Cortex of kidney (tissue), 1 donor: ENCODE measurements at places on chromosomes 7 and 10.

GRCh38 chr7:560966-561630, 41.5 kb upstream of the PDGFA start:
- no peak for DNase-seq

DNA sequence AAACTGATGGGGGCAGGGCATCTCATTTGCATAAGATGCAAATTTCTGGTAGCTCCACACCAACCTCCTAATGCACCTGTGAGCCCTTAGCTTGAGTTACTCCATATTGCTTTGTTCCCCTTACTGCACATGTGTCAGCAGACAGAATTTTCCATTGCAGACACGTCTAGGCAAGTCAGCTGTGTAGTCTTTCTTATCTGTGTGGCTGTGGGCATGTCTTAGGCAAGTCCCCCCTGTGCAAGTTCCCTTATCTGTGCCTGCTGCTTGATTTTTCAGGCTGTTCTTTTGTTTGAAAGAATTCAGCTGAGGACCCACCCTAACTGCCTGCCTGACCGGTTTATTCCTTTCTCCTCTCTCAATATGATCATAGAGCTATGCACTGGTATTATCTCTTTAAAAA, 28.5 kb upstream of the TRIM24 start:
- no peak for DNase-seq

- DNase-seq: no peak
Observed at GRCh38 chr10:127576740-127577161, 27.6 kb downstream of the NPS start.

- no peak for DNase-seq
Observed at GRCh38 chr7:128202287-128202957, 38.7 kb upstream of the LEP start.

DNA sequence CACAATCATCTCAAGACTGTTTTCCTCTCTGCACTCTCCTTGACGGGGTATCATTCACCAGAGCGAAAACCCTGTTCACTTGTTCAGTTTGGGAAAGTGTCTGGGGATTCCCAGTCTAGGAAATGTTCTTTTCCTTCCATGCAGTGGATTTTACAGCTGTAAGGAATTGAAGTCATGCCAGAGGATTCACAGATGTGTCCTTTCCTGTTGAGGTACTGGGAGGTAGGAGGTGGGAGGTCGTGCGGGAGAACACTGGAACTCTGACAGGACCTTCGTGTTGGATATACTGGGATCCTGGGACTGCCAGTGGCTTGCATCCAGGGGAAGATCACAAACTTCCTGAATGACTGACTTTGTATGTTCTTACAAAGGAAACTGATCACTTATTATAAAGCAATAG, 185.5 kb downstream of the BMPER start:
- DNase-seq: no peak

DNA sequence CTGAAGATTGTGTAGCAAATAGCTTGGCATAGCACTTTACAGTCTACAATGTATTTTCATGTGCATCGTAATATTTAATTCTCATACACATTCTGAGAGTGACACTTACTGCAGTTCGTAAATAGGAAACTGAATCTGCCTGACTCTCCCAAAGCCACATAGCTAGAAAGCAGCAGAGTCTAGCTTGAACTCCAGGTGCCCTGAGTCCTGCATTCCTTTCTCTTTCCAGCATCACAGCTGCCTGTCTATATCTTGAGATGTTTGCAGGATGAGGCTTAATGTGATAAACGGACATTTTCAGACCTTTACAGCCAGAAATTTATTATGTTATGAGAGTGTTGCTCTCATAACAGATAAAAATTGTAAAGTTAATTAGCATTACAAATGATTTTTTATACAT, 132.9 kb upstream of the PLXDC2 start:
- no peak for DNase-seq

DNA sequence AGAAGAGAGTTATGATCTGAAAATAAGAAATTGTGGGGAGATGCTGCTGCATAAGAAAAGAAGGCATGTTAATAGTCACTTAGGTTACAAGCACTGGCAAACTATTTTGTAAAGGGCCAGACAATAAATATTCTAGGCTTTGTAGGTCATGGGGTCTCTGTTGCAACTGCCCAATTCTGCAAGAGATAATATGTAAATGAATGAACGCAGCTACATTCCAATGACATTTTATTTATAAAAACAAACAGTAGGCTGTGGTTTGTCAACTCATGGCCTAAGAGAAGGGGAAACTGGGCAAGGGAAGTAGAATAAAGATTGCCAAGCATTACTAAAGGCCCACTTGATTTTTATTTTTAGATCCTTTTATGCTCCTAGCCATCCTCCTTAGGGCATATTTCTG, 133.1 kb downstream of the RAPGEF5 start:
- DNase-seq: no peak

DNA sequence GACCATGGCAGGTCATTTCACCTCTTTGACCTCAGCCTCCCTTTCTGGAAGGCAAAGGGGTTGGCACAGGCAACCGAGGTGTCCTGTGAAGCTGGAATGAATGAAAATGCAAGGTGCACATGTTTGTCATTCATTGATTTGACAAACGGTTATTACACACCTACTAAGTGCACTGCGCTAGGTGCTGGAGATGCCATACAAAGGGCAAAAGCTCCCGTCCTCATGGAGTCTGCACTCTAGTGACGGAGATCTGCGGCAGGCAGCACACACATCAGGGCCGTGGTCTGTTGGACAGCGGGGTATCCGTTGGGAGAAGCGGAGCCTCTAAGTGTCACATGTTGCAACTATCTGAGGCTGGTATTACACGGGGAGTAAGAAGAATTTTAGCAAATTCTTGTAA, 44.2 kb downstream of the PRF1 start:
- DNase-seq: no peak

- no peak for DNase-seq
Observed at GRCh38 chr10:33101392-33101787, 143.4 kb upstream of the ITGB1 start.

DNA sequence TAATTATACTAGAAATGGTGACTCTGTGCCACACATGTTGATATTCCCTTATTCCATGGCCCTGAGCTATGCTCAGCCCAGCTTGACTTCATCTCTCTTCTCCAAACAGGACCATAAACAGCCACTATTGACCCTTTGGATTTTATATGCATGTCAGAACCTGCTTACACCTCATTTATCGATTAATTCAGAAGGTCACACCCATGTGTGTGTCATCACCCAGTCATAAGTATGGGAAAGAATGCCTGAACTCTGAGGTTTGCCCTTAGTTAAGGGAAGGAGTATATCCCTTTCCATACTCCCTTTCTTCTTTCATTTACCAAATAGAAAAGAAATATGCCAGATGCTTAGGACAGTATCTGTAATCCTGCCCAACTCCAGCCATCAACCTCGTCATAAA, 602.3 kb downstream of the SORCS3 start:
- DNase-seq: no peak

DNA sequence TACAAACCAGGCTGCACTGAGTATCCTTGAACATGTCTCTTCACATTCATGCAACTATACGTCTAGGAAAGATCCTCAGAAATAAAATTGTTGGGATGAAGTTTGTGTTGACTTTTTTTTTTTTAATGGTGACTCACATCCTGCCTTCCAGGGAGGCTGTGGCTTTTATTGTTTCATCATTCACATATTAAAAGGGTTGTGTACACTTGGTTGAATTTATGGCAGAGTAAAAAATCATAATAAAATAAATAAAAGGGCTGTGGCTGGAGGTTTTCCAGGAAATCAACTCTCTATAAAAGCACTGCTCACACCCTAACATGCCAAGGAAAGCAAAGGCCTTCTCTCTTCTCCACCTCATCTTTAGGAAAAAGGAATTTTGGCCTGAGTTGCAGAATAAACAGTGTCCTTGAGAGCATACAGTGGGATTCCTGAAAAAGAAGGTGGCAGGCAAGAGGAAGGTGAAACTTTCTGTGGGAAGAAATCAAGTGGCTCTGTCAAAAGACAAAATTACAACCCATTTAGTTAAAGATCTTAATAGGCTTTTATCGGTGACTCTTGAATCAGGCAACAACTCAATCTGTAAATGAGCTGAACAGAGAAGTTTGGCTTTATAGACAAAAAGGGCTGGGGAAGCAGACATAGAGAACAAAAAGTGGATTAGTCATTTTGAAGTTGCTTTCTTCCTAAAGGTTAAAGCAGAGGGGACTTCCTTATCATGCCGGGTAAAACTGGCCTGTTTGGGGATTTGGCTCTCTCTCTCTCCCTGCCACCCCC, 41.6 kb upstream of the FHIP2A start:
- no peak for DNase-seq

DNA sequence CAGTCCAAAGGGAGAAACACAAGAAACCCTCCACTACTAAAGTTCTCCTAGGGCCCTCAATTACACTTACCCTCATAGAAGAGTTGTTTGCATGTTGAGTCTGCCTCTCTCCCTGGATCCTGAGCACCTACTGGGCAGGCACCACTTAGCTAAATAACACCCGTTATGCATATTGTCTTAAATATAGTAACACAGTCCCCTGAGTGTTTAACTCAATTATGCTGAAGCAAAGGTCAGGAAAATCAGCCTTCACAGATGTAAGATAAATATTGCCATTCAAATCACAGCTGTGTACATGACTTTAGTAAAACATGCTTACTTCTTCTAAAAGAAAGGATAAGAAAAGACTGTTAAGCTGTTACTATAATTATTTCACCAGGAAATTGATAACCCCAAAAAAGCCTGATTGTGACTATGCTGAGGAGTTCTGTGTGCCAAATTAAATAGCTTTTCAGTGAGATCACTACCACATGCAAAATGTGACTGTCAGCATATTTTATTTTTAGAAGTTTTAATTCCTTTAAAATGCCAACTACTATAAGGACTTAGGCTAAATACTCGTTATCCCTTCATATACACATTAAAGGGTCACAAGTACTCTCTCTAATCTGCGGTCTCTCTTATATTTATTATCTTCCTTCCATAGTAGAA, 733.9 kb upstream of the PHF14 start:
- DNase-seq: no peak

GRCh38 chr7:46791188-46791587, 790.7 kb downstream of the TNS3 start:
- DNase-seq: no peak

DNA sequence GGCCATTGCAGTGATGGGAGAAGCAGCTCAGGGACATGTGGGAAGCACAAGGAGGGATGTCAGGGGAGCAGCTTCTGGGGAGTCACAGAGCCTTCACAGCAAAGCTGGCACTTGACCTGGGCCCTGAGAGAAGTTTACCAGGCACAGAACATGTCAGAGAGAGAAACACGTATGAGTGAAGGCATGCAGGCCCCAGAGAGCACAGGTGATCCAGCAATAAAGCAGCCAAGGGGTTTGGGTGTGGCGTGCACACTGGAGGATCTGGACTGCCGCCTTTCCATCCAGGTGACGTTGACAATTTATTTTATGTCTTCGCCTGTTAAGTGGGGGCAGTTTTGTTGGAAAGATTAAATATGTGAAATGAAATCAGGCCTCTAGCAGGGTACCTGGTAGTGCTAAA, 252.6 kb upstream of the COBL start:
- DNase-seq: no peak

GRCh38 chr10:106440767-106441166, 723.7 kb downstream of the SORCS1 start:
- no peak for DNase-seq

DNA sequence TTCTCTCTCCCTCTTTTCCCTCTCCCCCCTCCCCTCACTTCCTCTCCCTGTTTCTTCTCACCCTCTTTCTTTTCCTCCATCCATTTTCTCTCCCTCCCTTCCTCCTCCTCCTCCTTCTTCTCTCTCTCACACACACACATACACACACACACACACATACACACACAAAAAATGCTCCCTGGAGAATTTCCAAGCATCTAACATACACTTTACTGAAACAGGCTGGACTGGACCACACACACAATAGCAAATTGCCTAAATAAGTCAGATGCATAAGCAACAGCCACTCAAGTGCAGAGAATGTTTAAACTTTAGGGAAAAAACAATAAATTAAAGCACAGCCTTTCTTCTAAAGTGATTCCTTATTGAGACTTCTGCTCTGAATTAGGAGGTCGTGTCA, 267.7 kb downstream of the FGFR2 start:
- DNase-seq: no peak

GRCh38 chr7:29647020-29647654, 83.5 kb downstream of the PRR15 start:
- no peak for DNase-seq

DNA sequence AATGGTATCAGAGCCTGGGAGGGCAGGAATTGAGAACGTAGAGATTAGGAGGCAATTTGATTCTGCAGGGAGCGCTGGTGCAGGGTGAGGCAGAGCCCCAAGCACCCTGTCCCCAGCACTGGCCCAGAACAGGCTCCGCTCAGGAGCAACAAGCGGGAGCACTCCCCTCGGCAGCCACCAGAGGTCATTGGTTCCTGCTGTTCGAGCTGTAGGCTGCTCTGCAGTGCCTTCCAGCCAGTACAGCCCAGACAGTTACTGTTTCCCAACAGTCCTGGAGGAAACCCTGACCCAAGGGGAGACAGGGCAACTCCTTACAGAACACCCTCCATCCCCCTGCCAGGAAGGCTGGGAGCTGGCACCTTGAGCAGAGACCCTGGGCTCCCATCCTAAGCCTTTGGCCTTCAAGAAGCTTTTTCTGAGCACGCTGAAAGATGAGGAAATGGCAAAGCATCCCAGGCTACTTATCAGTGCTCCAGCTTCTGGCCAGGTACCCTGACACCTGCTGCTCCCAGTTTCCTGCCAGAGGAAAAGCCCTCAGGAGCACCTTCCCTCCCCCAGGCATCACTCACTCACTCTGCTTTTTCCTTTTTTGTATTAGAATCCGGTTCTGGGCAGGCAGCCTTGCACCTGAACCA, 71.2 kb upstream of the EFCAB10 start:
- no peak for DNase-seq

DNA sequence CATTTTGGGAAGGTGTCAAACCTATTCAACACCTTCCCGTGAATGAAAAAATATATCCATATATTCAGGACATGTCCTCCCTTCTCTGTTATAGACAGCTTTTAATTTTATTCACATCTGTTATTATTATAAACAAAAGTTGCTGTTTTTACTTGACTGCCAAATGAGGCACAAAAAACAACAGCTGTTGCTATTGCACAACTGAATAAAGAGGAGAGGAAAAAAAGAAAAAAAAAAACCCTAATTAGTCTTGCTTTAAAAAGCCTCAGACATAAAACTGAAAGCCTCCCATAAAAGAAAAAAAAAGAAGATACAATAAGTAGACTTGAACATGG, 153.4 kb downstream of the BMPER start:
- DNase-seq: no peak

DNA sequence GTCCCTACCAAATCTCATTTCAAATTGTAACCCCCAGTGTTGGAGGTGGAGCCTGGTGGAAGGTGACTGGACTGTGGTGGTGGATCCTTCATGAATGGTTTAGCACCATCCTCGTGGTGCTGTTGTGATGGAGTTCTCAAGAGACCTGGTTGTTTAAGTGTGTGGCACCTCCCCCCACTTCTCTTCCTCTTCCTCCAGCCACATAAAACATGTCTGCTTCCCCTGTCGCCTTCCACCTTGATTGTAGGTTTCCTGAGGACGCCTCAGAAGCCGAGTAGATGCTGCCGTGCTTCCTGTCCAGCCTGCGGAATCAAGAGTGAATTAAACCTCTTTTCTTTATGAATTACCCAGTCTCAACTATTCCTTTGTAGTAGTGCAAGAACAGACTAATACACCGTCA, 21.0 kb downstream of the GRB10 start:
- no peak for DNase-seq

GRCh38 chr10:78774999-78775711, 293.6 kb upstream of the ZMIZ1 start:
- DNase-seq: no peak
